DND-41 (cell line): ENCODE measurements at places on chromosomes 5 and 9.

GRCh38 chr5:156716591-156717380, 133.3 kb upstream of the PPP1R2B start:
- no peak for DNase-seq

GRCh38 chr5:14321936-14322335, 178.8 kb downstream of the TRIO start:
- no peak for DNase-seq

GRCh38 chr9:127279717-127280285, 15.2 kb downstream of the GARNL3 start:
- DNase-seq, result no peak

DNA sequence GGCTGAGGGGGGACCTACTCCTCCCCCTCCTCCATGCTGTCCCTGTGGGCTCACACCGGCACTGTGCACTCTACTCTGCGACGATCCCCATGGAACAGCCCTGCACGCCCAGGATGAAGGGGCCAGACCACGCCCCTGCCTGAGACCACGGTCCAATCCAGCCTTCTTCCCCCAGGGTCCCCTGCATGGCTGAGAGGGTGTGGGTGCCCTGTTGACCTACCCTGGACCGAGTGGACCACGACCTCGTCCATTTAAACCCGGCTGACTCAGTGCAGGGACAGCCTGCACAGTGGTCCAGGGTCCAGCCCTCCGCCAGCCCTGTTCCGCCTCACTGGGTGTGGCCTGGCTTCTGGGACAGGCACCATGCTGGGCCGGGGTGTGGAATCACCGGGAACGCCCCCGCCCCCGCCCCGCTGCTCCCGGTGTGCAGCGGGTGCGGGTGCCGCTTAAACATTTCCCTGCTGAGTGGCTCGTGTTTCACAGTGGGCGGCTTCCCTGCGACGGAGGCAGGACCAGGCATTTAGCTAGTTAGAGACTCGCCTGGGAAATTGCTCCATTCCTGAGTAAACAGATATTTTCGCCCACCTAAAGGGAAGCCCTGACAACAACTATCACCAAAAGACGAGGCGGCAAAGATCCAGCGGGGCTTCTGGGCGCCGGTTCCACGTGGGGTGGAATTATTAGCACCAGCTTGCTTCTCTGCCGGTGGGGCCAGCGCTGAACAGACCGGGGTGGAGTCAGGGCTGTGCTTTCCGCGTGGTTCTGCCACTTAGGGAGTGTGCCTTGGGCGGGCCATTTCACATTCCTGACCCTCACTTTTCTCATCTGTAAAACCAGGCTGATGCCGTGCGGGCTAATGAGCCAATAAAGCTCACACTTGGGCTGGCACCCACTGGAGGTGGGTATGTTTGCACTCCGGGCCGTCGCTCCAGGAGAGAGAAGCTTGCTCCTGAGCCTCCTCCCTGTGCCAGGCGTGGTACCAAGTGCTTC, 22.6 kb downstream of the DBH start:
- DNase-seq, result no peak

DNA sequence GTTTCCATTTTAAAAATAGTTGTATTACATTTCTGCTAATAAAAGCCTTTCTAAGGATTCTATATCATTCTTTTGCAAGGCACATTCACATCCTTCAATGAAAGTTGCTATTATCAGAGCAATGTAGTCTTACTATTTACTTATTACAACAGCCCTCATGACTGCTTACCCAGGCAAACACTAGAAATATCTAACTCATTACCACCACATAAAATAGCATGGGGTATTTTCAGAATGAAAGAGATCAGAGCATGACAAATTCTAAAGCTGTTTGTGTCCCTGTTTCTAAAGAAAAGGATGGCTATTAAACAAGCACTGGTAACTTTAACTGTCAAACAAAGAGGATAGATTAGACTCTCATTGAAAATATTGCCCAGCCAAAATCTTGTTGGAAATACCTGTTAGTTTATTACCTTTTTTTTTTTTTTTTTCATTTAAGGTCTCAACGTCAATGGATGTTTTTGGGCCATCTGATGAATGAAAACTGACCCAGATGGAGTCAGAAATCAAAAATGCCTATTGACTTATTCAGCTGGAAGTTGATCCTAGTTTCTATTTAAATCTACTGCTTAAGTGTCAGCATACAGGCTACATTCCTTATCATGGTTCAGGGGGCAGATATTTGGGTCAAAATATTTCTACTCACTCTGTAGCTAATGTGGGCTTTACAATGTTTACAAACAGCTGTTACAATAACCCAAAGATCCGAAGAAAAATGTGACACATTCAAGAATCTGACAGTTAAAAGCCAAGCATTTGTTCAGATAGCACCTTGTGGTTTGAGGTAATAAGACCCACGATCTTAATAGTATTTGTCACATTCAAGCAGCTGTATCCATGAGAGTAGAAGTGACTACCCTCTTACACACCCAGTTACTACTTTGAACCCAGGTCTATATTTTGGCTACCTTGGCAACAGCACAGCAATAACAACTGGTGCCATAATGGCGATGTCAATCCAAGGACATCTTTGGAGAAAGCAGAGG, 554.8 kb upstream of the MEF2C start:
- DNase-seq, result no peak

DNA sequence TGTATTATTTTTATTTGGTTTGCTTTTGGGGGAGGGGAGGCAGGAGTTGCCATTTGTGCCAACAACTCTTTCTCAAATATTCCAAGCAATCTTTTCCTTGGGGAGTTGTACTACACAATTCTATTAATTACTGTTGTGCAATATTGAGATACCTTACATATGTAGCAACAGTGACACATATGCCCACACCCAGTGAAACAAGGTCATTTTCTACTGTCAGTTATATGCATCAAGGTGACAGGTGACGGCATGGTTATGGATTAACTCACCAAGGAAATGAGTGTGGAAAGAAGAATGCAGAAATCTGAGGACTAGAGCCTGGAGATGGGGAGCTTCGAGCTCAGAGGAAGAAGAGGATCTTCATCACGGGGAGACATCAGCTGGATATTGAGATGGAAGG, 17.9 kb upstream of the MSMP start:
- no peak for DNase-seq

DNA sequence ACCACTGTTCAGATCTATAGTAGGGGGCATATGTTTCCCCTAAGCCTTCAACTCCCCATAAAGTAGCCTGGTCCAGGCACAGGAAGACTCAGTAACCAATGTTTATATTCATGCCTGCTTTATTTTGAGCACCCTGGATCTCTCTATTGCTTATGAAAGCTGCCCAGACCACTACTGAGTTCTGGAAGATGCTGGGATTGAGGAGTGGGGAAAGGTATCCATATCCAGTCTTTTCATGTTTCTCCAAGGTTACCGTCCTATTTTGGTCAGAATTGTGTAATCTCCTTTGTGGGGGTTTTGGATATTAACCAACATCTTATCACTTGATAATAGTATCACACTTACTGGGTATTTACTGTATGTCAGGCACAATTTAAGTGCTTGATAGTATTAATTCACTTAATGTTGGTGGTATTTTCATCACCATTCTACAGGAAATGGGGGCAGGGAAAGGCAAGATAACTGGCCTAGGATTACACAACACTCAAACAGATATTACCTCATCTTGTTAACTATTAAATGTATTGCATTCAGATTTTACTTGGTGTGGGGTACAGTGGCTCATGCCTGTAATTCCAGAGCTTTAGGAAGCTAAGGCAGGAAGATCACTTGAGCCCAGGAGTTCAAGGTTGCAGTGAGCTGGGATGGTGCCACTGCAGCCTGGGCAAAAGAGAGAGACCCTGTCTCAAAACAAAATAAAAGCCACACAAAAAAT, 36.3 kb downstream of the RUSC2 start:
- no peak for DNase-seq

GRCh38 chr5:66903709-66904108, 292.9 kb downstream of the CD180 start:
- no peak for DNase-seq

DNA sequence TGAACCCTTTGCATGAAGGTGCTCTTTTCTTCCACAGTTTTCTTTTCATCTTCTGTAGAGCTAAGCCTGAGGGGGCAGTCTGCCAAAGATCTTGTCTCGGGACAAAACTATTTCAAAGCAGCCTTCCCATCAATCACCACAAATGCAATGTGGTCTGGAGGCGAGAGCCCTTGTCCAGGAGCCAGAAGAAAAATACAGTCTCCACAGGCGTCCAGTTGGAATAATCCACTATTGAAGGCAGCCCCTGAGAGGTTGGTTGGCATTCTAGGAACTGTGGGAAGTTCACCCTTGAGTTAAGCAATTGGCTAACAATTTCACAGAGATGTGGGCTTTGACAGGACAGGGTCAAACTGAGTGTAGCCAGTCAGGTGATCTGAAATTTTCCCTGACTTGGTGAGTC, 72.0 kb downstream of the SEMA6A start:
- DNase-seq, result no peak

DNA sequence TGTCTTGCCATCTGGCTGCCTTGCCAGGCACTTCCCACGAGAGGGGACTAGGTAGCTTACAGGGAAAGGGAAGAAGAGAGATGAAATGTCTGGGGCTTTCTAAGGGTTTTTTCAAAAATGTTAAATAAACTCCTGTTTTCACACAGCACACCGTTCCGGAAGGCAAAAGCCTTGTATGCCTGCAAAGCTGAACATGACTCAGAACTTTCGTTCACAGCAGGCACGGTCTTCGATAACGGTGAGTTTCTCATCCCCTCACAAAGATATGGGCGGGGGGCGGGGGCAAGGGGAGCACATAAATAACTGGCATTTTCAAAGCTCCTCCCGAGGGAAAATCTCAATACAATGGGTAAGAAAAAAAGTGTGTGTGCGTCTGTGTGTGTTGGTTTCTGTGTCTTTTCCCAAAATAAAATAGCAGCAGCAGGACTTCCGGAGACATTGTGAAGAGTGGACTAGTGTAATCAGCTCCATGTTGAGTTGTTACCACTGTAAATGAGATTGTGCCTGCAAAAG, 189.6 kb downstream of the NR3C1 start:
- no peak for DNase-seq

DNA sequence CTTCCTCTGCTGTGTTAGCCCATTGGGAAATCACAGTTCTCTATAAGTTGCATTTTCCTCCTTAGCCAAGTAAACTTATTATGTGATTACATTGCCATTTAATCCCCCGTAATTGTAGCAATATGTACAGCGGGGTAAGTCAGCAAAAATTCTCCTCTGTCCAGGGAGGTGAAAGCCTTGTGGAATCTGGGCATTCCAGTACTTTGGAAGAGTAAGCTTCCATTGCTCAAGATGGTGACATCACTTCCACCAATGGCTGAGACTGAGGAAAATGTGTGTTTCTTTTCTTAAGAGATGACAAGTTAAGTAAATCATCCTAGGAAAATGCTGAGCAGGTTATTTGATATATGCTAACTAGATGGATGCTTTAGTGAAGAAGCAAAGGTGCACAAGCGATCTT, 436.7 kb downstream of the CETN3 start:
- DNase-seq, result no peak

GRCh38 chr5:139705655-139706587, 57.8 kb downstream of the CXXC5 start:
- DNase-seq, result peak; percentile 34

DNA sequence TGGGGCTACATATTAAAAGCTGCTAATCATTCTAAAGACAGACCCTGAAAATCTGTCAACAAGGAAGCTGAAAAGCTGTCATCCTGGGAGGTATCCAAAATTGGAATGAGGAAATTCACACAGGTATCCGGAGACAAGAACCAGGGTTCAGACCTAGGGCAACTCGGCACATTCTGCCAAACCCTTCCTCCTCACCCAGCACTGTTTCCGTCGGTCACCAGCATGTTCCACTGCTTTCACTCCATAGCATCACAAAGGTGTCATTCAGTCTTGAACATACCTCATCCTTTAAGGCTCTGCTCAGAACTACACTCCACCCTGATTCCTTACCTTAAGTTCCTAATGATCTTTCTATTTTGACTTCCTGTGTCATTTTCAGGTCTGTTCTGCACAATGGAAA, 153.1 kb upstream of the RASA1 start:
- DNase-seq, result no peak

GRCh38 chr5:132429463-132430440, 60.2 kb downstream of the SLC22A5 start:
- DNase-seq, result no peak

DNA sequence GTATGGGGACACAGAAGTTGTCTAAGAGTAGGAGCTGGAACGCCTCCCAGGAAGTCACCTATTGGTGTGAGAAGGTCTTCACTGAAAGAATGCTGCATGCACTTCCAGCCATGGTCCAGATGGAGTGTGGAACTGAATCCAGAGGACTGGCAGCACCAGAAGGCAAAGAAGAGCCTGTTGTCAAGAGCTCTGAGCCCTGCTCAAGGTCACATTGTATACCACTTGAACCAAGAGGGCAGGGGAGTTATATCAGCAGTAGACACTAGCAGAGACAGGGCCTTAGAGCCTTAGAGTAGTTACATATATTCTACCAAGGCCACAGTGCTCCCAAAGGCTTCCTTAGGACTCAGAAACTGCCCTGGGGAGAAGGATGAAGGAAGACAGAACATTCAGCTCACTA, 130.8 kb upstream of the POC5 start:
- no peak for DNase-seq

DNA sequence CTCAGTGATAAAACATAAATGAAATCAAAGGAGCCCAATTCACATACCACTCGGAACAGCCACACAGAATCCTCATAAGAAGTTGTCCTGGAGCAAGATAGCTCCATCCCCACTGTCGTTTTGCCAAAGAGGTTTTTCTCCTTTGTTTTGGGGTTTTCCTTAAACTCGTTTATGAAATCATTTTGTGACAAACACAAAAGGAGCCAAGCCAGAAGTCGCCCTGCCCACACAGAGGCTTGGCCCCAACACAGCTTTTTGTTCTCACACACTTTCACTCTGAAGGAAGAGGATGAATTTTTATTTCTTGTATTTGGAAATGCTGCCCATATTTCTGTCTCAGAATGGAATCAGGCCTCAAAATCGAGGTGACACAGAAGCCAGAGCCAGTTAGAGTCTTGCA, 113.4 kb downstream of the HSD17B3 start:
- no peak for DNase-seq

GRCh38 chr5:149425729-149426128, 46.6 kb upstream of the IL17B start:
- DNase-seq, result no peak

- DNase-seq, result no peak
These were observed 64.8 kb downstream of the ZCCHC7 start for GRCh38 chr9:37184905-37185867.

DNA sequence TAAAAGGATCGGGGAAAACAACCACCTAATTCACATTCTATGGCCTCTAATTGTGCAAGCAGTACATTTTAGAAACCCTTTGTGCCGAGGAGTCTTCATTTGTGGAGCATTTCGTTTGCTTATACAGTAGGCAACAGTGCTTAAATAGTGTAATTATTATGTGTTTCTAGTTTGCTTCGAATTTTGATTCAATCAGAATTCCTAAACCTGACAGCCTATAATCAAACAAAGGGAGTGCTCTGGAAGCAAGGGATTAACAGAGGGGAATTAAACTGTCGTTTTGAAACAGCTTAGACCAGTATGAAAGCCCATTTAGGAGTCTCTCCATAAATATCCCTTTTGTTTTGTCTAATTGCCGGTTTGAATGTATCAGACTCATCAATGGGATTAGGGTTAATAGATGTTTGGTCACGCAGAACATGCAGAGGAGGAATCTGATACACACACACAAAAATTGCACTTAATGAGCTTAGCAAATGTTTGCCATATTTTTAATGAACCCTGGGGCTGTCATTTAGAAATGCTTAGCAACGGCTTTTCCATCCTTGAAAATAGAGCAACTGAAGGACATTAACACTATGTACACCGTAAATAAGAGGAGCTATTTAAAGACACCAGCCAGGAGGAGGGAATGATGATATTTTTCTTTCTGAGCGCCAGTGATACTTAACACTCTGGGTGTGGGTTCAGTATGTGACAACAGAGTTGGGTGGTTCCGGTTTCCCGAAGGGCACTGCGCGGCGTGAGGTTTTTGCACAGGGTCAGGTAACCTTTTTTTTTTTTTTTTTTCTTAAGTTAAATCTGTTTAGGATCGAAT, 404.7 kb downstream of the TLE4 start:
- no peak for DNase-seq
